ENCODE measurements at places on chromosomes 7 and 10.
A peak's percentile ranks its signal among the peaks of the same experiment; 100 is the strongest.

DNA sequence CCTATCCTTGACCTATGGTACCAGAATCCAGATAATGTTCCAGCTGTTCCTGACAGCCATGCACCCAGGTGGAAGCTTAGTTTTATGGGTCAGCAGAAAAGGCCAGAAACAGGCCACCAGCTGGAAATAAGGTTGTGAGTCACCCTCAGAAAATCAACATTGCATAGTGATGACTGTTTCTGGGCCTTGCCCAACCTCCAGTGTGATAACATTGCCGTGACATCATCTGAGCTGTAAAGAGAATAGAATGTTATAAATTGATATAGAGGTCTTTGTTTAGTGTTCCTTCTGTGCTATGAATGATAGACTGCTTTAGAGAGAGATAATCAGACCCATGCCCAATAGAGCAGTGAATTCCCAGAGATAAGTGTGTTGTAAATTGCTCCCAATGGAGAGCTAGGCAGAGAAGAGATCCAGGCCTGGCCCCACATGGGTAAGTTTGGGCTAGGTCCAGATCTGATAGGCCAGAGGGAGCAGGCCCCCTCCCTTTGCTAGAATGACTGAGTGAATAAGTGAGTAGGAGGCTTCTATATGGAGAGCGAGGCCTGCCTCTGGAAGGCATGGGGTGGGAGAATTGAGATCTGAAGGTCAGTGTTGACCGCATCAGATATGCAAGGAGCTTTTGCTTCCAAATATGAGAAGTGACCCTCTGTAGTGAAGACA, 14.2 kb upstream of the HPS1 start:
- peak; percentile 74 for DNase-seq

DNA sequence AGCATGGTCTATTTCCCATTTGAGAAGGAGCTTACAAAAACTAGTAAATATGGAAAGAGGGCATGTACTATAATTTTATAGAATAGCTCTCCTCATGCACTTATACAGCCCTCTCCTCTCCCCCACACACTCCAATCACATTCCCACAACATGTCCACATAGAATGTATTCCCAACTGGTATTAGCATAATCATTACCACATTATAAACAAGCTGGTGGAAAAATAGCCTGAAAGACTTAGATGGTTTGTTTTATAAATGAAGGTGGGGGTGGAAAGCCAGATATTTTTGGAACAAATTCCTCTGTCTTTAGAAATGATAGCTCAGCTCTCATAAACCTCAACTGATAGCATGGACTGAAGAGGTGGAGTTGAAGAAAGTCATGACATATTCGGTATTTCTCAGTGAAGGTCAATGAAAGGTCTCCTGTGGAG, 410.1 kb downstream of the SUGCT start:
- DNase-seq: no peak

GRCh38 chr10:2592360-2593160, 474.8 kb upstream of the PFKP start:
- no peak for DNase-seq

DNA sequence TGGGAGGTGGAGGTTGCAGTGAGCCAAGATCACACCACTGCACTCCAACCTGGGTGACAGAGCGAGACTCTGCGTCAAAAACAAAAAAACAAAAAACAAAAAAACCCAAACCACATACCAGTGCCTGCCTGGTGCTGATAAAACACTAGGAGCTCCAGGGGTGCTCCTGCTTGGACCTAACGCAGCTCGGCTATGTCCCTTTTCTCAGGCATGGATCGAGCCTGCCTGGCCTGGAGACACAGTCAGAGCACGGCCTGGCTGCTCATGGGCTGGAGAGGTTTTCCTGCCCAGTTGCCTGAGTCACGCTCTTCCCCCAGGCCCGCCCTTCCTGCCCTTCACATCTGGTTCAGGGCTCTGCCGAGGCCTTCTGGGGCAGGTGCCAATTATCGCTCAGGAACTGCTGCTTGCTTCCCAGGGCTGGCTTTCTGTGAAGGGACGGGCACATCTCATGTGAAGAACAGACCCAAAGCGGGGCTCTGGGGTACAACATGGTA, 12.6 kb upstream of the NPFFR1 start:
- peak; percentile 69 for DNase-seq

Measured in suppressor macrophage treated with lipopolysaccharide for 1 hour (primary cell).